Peyer's patch (tissue), 4 donors: ENCODE measurements at places on chromosomes 3 and 15. TPM values are rescaled to one million over a fixed set of nuclear protein-coding genes. Genes with fewer than 3 reads are reported as not detected.
A peak's percentile ranks its signal among the peaks of the same experiment; 100 is the strongest.

The A4GNT gene
- not detected for total RNA-seq

The SAMD7 gene
- total RNA-seq: not detected

The RBPMS2 gene
- total RNA-seq: 8.3 TPM

The RIOX2 gene
- 9.3 TPM for total RNA-seq

The RAD51 gene
- total RNA-seq: not detected

The CPN2 gene
- not detected for total RNA-seq

The CRBN gene
- total RNA-seq: 314 TPM

The GPR15 gene
- 1.2 TPM for total RNA-seq

GRCh38 chr15:58257776-58258325 lies 119.7 kb downstream of the AQP9 start:
- H3K4me1 ChIP-seq: no peaks in the 10 kb centered on the region
- no peak for DNase-seq
- no peaks in the 10 kb centered on the region for H3K27me3 ChIP-seq
- no peak overlapping the region for H3K27ac ChIP-seq

GRCh38 chr3:27900316-27900715 lies 178.2 kb upstream of the EOMES start:
- no peak overlapping the region for H3K27ac ChIP-seq
- no peak for DNase-seq
- H3K4me3 ChIP-seq: no peak overlapping the region
- no peaks in the 10 kb centered on the region for H3K4me1 ChIP-seq

DNA sequence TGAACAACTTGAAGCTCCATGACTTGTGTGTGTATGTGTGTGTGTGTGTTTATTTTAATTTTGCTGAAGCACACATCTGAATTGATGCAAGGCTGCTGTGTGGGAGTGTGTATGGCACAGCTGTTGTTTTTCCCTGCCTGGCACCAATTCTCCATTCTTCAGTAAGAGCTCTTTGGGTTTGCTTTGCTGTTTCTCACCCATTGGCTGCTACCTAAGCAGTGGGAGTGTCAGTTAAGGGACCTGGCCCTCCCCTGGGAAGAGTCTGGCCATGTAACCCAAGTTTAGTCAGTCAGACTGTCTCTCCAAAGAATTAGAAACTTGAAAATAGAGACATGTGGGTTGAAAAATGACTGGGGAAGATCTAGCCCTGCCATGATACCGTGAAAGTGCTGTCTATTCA lies 126.2 kb upstream of the SYNPR start:
- no peak for DNase-seq
- no peak overlapping the region for H3K4me3 ChIP-seq
- no peaks in the 10 kb centered on the region for H3K36me3 ChIP-seq
- no peak overlapping the region for H3K27ac ChIP-seq
- no peaks in the 10 kb centered on the region for H3K27me3 ChIP-seq

- H3K27me3 ChIP-seq: no peaks in the 10 kb centered on the region
- H3K4me3 ChIP-seq: peak overlapping the region; percentile 20
- H3K36me3 ChIP-seq: no peaks in the 10 kb centered on the region
- peak overlapping the region; percentile 66 for H3K27ac ChIP-seq
Observed at GRCh38 chr15:95327183-95327525, 1003.3 kb upstream of the NR2F2 start.

GRCh38 chr15:48177383-48177765 lies 721 bp downstream of the MYEF2 start:
- H3K27me3 ChIP-seq: no peaks in the 10 kb centered on the region
- peak overlapping the region; percentile 79 for H3K27ac ChIP-seq
- no peaks in the 10 kb centered on the region for H3K36me3 ChIP-seq
- no peaks in the 10 kb centered on the region for H3K4me1 ChIP-seq

DNA sequence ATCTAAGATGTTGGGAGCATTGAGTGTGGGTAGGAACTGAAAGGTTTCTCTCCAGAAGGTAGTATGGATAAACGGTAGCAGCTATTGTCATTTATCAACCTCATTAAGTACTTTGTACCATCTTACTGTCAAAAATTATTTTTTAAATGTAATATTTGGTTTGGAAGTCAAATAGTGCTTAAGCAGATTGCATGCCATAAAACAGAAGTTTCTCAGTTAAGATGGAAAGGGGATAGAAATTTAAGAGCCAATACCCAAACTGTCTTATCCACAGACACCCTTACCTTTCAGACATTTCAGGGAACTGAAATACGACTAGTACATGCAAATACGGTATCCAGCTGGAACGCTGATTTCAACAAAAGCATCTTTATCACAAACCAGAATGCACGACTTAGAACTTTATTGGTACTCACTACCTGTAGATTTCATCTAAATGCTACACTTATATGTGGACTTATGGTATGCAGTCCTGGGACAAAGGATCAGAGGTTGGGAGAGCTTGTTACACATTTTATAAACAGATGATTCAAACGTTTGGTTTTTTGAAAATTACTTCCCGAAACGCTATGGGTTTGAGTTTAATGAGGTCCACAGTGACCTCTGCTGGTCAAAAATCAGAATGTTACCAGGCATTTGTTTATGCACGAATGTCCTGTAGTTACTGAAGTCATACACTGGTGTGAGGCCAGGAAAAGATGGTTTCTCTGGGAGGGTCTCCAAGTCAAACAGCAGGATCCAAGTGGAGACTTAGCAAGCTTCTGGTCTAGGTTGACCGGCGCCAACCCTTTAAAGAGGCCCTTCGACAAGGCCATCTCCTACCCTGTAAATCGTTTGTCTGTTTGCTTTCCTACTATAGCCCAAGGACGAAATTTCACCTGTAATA lies 45.7 kb upstream of the DUT start:
- H3K27me3 ChIP-seq: no peaks in the 10 kb centered on the region
- no peak overlapping the region for H3K27ac ChIP-seq
- no peaks in the 10 kb centered on the region for H3K36me3 ChIP-seq
- no peak overlapping the region for H3K4me3 ChIP-seq
- DNase-seq: no peak
- H3K4me1 ChIP-seq: no peaks in the 10 kb centered on the region

DNA sequence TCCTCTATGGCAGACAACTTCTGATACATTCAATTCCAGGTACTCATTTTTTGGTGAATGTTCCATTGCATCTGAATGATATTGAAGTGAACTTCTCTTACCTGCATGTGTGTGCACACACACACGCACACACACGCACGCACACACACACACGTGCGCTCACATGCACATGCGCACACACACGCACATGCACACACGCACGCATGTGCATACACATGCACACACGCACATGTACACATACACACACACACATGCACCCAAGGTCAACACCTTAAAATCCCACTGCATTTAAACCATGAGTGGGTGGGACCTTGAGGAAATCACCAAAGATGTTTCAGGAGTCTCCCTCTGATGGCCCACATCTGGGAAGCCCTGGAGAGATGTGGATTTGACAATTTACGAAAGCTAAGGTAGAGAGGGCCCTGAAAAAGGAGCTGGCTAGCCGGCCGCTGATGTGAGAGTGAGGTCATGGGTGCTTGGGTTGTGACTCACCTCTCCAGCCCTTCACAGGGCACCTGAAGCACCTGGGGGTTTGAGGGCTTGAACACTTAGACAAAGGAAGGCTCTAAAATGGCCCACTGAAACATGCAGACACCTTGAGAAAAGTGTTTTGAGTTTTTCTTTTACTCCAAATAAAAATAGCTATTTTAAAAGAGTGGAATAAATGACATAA lies 269.1 kb upstream of the LRRFIP2 start:
- H3K36me3 ChIP-seq: no peaks in the 10 kb centered on the region
- no peaks in the 10 kb centered on the region for H3K27me3 ChIP-seq
- no peak for DNase-seq
- no peak overlapping the region for H3K27ac ChIP-seq

DNA sequence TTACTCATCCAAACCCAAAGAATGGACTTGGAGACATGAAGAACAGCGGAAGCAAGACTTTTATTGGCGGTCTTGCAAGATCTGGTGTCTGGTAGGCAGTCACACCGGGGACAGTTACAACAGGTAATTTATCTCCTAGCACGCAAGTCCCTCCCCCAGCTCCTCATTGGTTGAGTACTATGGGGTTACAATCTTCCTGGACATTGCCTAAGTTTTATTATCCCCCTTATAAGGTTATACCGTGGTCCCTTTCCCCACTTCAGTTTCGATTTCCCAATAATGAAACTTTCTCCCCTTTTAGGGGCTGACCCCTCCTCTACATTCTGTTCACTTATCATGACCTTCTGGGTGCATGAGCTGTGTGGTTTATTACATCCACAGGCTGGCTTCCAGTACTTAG lies 18.7 kb downstream of the ARL8B start:
- no peak overlapping the region for H3K27ac ChIP-seq
- H3K36me3 ChIP-seq: no peaks in the 10 kb centered on the region
- peaks cover 27% of the 10 kb centered on the region for H3K4me1 ChIP-seq
- H3K4me3 ChIP-seq: no peak overlapping the region

DNA sequence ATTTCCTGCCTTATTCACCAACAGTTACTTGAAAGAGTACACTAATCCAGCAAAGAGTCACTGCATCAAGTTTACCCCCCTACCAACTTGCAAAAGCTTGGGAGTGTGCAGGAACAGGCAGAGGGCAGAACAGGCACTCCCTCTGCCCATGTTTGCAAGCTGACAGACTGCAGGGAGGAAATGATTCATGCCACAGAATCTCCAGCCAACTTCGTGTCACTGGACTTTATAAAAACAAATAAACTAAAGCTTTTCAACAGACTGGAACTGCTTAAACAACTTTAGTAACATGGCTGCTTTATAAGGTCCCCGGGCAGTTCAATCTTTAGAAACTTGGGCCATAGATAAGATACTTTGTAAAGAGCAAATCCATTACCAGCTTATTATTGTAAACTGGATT lies 129.5 kb downstream of the THRB start:
- no peak overlapping the region for H3K4me3 ChIP-seq
- no peak overlapping the region for H3K27ac ChIP-seq
- no peaks in the 10 kb centered on the region for H3K36me3 ChIP-seq
- no peak for DNase-seq
- no peaks in the 10 kb centered on the region for H3K27me3 ChIP-seq
- H3K4me1 ChIP-seq: peaks cover 7% of the 10 kb centered on the region

- no peak overlapping the region for H3K4me3 ChIP-seq
- DNase-seq: no peak
- no peak overlapping the region for H3K27ac ChIP-seq
- H3K27me3 ChIP-seq: no peaks in the 10 kb centered on the region
- no peaks in the 10 kb centered on the region for H3K36me3 ChIP-seq
- no peaks in the 10 kb centered on the region for H3K4me1 ChIP-seq
Observed at GRCh38 chr3:134516905-134517304, 31.0 kb downstream of the CEP63 start.

DNA sequence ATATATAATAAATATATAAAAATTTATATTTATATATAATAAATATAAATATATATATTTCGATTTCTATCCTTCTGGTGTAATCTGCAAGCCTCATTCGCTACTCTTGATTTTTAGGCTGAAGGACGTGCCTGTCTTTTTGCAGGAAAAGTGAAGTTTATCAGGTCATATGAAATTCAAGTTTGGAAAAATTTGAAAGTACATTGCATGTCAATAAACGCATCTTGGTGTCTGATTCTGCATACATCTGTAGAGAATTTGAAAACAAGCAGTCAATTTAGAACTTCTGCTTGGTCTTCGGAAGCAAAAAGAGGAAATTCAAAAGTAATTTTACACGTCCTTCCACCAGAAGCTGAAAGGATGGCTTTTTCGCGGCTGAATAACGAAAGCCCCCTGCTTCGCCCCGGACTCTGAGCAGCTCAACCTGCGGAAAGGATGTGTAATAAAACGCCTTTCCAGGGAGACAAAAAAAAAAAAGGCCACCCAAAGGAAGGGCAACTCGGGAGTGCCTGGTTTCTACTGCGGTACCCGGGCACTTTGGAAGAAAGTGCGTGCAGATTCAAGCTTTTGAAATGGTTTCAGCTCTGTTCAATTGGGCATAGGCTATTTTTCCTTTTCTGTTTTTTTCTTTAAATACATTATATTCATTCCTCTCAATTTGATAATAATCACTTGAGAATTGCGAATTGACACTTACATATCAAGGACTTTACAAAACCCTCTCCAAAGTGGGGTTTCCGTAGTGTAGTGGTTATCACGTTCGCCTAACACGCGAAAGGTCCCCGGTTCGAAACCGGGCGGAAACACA lies 1.5 kb upstream of the MYNN start:
- peak overlapping the region; percentile 75 for H3K4me3 ChIP-seq
- no peaks in the 10 kb centered on the region for H3K27me3 ChIP-seq
- H3K36me3 ChIP-seq: no peaks in the 10 kb centered on the region
- peaks cover 13% of the 10 kb centered on the region for H3K4me1 ChIP-seq

GRCh38 chr3:149917124-149917667 lies 53.5 kb downstream of the PFN2 start:
- H3K4me3 ChIP-seq: no peak overlapping the region
- DNase-seq: no peak
- H3K4me1 ChIP-seq: no peaks in the 10 kb centered on the region
- H3K36me3 ChIP-seq: no peaks in the 10 kb centered on the region
- no peaks in the 10 kb centered on the region for H3K27me3 ChIP-seq
- H3K27ac ChIP-seq: no peak overlapping the region

DNA sequence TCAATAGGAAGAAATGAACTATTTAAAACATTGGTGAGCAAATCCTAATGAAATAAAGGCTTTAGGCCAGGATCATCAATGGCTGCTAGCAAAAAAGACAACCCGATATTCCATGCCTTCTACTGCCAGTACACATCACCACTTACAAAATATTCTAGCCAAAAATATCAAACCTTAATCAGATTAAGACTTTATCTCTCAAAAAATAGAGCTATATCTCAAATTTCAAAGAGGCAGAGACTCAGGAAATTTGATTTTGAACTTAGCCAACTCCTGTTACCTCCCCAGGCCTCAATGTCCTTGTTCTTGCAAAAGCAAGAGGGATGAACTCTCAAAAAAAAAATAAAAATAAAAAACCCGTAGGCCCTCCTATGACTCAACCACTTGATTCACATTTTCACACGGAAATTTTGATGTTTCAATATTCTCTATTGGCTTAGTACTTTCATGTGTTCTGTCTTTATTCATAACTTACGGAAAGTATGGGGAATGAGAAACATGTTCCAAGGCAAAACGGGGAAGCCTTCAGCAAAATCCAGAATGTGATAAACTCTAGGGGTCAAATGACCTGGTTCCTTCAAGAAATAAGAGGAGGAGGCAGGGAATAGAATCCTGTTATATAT lies 273.3 kb upstream of the ZPLD1 start:
- DNase-seq: no peak
- no peaks in the 10 kb centered on the region for H3K36me3 ChIP-seq
- H3K4me3 ChIP-seq: no peak overlapping the region
- H3K27me3 ChIP-seq: no peaks in the 10 kb centered on the region

GRCh38 chr3:122101646-122102045 lies 46.5 kb downstream of the CD86 start:
- no peak overlapping the region for H3K27ac ChIP-seq
- no peak overlapping the region for H3K4me3 ChIP-seq

DNA sequence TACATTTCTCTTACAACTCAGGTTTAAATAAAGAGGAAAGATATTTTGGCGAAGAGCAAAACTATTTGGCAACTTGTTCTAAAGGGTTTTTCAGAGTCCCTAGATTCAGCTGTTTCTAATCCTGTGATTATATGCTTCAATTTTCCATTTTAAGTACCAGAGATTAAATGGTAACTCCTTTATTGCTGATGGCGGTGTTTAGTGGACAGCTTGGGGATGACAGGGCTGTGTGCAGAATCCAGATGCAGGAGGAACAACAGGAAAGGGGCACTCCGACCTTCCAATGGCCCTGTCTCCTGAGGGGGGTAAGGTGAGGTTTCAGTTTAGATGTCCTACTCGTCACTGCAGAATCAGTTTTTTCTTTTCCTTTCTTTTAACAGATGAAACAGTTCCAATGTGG lies 405.0 kb downstream of the PDCD6IP start:
- no peaks in the 10 kb centered on the region for H3K27me3 ChIP-seq
- no peaks in the 10 kb centered on the region for H3K4me1 ChIP-seq
- no peak for DNase-seq
- no peak overlapping the region for H3K4me3 ChIP-seq
- H3K36me3 ChIP-seq: no peaks in the 10 kb centered on the region
